ENCODE measurements at places on chromosomes 2 and 18.

DNA sequence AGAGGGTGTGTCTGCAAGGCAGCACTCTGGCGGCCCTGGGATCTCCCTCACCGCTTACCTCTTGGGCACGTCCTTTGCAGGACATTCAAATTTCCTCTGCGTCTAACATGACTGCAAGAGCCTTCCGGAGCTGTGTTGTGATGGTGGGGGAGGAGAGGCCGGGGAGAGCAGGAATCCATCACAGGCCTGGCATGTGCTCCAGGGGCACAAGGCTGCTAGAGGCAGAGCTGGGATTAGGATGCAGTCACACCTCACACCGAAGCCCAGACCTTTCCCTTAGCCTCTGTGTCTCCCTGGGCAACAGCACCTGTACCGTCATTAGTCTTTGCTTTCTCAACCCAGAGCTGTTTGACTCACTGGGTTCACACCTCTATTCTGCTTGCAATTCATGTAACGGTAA lies 111.3 kb downstream of the CMPK2 start:
- DNase-seq: no peak

DNA sequence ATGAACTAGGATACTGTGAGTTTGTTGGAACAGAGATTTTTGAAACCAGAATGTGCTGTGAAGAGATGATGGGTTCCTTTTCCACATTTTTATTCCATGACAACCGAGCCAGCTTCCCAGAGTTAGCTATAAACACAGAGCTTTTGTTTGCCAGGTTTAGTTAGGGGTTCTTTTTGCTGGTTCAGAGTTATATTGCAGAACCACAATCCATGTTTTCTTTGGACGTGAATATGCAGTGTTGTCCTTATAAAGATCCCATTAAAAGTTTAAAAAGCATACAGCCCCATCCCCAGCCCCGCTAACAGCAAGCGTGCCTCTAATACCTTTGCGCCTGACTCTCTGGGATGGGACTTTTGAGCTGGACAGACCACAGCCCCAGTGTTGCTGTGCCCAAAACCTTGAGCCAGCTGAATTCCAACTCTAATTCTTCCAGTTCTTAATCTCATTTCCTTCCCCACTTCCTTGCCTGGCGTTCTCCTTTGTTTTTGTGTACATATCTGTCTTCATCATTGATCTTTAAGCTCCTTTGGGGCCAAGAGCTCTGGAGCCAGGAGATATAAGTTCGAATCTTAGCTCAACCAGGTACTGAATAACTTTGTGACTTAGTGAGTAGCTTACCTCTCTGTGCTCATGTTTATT lies 72.3 kb downstream of the SPATS2L start:
- no peak for DNase-seq

GRCh38 chr2:223562078-223562477 lies 40.1 kb downstream of the SCG2 start:
- DNase-seq: no peak

DNA sequence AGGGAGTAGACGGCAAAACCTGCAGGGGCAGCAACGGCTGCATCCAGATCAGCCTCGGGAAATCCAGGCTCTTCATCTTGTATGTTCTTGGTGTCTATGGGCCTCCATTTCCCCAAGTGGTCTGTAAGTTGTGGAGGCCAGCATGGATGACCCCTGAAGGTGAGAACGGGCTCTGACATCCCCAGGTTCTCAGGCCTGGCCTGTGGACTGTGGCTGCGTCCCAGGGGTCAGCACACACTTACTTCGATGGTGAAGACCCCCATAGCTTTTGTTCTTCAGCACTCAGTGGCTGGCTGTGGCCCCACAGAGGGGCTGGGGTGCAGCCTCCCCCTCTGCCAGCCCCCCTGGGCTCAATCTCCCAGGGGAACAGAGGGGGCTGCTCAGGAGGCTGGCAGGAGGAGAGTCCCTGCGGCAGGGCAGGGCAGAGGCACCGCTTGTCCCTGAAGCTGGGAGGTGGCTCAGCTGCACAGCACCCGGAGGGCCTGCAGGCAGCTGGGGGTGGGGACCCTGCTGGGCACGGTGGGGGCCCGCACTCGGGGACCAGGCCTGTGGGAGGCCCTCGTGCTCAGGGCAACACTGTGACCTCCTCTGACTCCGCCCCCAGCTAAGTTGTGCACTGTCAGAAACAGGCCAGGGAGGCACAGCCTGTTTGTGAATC lies 3.8 kb downstream of the SLC66A3 start:
- no peak for DNase-seq

DNA sequence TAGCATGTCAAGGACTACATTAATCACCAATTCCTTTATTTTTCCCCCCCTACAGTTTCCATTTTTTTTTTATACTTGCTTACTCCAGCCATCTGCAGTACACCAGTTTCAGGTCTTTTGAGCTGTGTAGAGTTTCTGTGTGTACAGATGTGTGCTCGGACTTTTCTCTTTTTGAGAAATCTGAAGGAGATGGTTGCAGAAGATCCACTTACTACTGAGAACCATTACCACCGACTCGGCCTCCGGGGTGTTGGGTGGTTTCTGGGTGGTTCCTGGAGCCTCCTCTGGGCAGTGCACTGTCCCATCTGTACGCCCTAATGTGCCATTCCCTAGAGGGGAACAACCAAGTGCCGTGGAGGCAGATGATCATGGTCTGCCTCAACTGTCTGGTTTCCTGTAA lies 15.4 kb upstream of the LYPD6B start:
- no peak for DNase-seq

GRCh38 chr2:225173909-225174308 lies 131.6 kb upstream of the DOCK10 start:
- DNase-seq: no peak

DNA sequence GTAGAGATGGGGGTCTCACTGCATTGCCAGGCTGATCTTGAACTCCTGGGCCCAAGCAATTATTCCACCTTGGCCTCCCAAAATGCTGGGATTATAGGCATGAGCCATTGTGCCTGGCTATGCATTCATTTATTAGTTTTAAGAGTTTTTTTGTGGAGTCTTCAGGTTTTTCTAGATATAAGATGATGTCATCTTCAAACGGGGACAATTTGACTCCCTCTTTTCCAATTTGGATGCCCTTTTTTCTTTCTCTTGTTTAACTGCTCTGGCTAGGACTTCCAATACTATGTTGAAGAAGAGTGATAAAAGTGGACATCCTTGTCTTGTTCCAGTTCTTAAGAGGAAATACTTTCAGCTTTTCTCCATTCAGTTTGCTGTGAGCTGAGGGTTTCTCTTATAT lies 113.7 kb upstream of the PARD3B start:
- no peak for DNase-seq

GRCh38 chr2:221335219-221335752 lies 236.8 kb downstream of the EPHA4 start:
- no peak for DNase-seq
